Skin of body (tissue), 3 donors: ENCODE measurements at places on chromosomes 16 and 17. TPM values are rescaled to one million over a fixed set of nuclear protein-coding genes. Genes with fewer than 3 reads are reported as not detected.

DNA sequence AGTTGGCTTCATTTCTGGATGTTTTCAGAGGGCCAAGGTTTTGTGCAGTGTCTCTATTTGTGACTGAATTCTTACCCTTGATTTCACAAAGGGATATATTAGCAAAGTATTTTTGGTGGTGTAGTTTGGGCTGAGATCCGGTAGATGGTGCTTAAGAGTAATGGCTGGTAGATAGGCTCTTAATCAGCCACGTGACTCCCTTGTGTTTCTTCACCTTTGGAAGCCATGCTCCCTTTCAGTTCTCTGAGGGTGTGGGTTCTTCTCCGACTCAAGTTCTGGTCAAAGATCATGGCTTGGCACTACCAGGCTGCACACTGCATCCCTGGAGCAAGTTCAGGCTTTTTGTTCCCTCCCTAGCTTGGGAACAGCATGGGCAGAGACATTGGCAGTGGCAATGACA, 887.3 kb downstream of the CDH8 start:
- no peak for DNase-seq

DNA sequence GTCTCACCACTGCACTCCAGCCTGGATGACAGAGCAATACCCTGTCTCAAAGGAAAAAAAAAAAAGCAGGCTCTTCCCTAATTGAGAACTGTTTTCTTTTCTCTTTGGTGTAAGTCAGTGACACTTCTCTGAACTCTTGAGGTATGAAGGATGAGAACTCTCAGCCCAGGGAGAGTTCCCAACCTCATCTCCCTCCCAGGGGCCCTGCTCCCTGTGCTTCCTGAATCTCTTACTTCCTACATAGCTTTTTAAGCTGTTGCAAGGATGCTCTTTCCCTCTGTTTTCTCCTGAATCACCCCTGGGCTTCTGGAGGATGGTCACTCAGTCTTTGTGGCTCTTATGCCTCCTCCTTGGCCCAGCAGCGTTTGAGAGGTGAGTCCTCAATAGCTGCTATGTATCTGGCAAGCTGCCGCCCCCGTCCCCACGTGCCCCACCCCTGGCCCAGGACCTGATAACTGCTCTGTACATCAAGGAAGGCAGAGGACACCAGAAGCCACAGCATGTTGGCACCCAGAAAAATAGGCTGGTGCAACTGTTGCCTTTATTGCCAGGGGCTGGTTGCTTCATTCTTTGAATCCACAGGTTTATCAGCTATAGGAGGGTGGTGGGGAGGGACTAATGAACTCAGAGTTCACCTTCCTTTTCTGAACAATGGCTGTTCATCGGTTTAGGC, 24.0 kb downstream of the IGF2BP1 start:
- DNase-seq: no peak

GRCh38 chr17:43661699-43662412, at the start of gene MEOX1:
TSS of gene MEOX1 (minus strand) at chr17:43661922. CDS start at chr17:43661534, 388 bp downstream.
- peak; percentile 94 for DNase-seq

GRCh38 chr17:31074772-31075555, 19.8 kb upstream of the NF1 start:
- DNase-seq: no peak

The RARA gene
- 19.4 TPM for total RNA-seq

DNA sequence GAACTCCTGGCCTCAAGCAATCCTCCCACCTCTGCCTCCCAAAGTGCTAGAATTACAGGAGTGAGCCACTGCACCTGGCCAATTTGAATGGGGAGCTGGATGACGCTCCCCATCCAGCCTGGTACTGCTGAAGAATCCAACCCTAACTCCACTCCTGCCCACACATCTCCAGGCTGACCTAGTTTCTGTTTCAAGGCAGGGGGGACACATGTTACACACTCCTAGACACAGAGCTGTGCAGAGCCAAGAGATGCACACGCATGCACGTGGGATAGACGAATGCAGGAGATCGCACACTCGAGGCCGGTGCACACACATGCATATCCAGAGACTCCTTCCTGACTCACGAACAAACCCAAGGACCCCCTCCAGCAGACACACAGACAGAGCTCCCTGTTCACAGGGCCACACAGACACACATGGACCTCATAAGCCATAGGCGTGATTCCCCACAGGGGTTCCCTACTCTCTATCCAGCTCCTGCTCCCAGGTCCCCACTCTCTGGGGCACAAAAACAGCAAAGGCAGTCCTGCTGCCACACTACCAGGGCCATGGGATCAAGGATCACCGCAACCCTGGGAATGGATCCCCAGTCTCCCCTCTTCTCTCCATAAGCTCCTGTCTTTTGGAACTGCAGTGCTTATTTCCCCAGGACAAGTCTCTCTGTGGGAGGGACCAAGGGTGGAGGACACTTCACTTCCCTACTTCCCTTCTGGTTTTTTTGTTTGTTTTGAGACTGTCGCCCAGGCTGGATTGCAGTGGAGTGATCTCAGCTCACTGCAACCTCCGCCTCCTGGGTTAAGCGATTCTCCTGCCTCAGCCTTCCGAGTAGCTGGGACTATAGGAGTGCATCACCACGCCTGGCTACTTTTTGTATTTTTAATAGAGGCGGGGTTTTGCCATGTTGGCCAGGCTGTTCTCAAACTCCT, 14.4 kb downstream of the EPOP start:
- no peak for DNase-seq

DNA sequence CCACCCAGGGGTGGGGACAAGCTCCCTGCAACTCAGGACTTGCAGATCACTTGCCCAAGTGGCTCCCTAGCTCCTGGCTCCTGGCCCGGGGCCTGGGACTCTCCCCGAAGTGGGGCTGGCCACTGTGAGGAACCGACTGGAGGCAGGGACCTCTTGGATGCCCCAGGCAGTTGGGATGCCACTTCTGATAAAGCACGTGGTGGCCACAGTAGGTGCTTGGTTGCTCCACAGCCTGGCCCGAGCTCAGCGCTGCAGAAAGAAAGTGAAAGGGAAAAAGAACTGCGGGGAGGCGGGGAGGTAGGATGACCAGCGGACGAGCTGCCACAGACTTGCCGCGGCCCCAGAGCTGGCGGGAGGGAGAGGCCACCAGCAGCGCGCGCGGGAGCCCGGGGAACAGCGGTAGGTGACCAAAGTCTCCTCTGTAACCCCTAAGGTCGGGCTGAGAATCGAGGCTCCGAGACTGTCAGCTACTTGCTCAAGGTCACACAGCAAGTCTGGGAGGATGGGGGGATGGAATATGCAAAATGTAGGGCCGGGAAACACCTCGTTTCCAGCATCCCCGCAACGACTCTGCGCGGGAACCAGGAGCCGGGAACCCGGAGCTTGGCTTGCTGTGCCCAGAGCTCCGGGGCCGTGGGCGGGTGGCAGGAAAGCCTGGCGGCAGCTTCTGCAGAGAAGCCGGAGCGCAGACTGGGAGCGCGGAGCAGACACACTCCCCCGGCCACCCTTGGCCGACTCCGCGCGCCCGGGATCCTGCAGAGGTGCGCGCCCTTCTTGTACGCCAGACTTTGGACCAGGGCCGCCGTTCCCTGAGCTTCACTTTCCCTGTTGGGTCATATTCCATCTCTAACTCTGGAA, 1.9 kb downstream of the CIITA start:
- no peak for DNase-seq

The ZNF276 gene
- total RNA-seq: 29.4 TPM

GRCh38 chr17:79728169-79728907, 2.4 kb upstream of the ENPP7 start:
- DNase-seq: peak; percentile 88

GRCh38 chr17:59046192-59046591, 60.5 kb downstream of the TRIM37 start:
- DNase-seq: no peak

The KRT24 gene
- not detected for total RNA-seq

DNA sequence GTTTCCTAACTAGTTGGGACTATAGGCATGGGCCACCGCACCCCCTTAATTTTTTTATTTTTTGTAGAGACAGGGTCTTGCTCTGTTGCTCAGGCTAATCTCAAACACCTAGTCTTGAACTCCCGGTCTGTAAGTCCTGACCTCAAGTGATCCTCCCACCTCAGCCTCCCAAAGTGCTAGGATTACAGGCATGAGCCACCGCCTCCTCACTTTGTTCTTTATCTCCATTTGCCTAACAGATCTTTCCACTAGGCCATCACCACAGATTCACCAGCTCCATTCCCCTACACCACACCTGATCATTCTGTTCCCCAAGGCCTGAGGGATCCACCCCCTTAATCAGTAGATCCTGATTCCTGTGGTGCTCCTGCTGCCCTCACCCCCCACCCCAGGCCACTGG, 7.6 kb upstream of the ZNF629 start:
- no peak for DNase-seq

DNA sequence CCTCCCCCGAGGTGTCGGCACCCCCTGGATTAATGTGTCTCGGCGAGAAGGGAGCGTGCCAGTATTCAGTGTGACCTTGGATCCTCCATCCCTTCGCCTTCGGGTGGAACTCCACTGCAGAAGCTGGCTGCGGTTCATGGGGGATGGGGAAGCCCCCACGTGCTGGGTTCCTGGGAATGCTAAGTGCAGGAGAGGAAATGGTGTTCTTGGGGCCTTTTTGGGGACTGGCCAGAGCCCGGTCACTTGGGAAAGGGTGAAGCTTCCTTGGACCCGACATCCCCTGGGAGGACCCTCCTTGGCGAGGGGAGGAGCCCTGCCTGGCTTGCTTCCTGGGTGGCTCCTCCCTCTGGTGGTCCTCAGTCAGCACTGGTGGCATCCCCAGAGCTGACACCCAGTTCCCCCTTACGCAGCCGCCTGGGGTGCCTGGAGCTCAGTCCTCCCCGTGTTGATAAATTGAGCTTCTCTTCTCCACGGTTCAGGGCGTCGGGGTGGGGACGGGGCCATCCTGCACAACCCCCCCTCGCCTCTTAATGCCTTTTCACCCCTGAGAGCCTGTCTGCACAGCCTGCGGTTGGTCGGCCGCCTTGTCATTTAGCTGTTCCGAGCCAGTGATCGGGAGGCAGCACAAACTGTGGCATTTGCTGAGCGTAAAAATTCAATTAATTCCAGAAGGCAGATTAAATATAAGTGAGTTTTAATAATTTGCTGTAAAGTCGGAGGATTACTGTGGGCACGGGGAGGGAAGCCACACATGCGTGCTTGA, 30.7 kb upstream of the GSE1 start:
- no peak for DNase-seq

The EPOP gene
- total RNA-seq: 0.49 TPM

The PAQR4 gene
- total RNA-seq: 7.0 TPM

DNA sequence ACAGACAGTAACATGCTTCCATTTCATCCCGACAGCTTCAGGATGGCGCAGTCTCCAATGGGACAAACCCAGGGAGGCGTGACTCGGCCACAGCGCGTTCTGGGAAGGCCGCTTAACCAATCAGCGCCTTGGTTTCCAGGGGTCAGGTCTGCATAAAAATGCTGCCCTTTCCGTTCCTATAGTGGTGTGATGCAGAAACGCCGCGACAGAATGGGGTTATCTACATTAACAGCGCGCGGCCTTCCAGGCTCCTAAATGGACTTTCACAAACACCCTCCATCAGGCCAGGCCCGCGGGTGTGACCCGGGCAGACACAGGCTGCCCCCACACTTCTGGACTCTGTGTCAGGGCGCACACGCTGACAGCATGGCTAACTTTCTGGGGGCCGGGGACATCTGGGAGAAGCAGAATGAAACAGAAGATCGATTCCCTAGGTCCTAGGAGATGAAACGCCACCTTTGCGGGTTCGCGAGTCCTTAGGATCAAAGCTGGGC, 792 bp downstream of the TMEM231 start:
- peak; percentile 79 for DNase-seq

GRCh38 chr16:35559911-35560636, 2100.7 kb downstream of the TP53TG3F start:
- DNase-seq: no peak

DNA sequence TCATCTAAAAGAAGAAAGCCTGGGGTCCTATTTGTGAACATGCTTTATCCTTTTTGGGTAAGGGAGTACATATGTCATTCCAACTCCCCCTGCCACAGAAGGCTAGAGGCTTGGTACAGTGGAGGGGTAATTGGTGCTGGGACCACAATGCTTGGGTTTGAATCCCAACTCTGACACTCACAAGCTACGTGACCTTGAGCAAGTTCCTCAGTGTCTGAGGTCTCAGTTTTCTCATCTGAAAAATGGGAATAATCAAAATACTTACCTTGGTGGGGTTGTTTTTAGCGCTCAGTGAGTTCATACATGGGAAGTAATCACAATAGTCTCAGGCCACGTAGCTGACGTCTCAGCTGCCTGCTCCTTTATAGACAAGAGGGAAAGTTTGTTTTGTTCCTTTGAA, 150.8 kb downstream of the CPPED1 start:
- DNase-seq: no peak

DNA sequence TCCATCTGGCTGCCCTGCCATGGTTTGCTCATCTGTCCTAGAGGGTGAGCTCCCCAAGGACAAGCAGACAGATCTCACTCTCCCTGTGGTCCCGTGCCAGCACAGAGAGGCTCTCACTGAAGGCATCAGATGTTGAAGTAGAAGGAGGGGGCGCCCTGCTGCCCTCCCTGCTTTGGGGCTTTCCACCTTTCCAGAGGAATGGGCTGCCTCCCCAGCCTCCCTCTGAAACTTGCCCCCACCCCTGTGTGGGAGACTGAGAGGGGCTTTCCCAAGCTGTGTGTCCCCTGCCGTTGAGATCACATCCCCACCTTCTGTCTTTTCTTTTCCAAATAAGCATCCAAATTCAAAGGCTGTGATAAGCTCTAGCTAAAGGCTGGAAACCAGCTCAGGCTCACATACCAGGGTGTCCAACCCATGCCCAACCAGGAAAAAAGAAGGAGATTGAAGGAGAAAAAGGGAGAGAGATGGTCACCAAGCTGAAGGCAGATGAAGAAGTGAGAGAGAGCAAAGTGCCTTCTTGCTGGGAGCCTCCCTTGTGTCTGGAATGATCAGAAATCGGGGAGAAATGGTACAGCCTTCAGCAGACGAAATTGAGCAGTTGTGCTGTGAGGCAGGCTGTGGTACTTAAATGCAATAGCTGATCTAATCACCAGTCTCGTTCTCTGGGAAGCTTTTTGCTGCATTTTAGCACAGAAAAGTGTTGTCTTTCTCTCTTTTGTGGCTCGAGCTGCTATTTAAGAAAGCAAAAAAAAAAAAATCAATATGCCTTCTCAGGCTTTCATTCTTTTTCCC, 145.9 kb upstream of the LHX1 start:
- DNase-seq: no peak

- DNase-seq: no peak
Measured at GRCh38 chr17:42087736-42088705, 10.3 kb downstream of the ZNF385C start.

The CACNA1H gene
- total RNA-seq: 12.6 TPM

The LRRC36 gene
- 0.20 TPM for total RNA-seq

The KCNJ2 gene
- total RNA-seq: 7.9 TPM

The MYO15B gene
- total RNA-seq: 117 TPM

DNA sequence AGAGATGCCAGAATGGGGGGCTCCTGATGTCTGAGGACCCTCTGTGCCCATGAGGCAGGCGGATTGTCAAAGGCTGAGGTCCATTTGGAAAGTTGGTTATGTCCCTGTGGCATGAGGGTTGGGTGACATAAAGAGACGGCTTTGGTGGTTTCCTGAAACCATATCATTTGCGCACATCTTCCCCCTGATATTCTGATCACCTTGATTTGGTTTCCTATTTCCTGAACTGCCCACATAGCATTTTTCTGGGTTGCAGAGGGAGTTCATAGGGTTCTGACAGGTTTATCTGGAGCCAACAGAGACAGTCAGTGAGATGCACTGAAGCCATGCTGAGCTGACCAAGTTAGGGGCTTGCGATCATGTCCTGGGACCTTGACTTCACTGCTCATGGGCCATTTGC, 15.7 kb upstream of the RNF222 start:
- no peak for DNase-seq
